Stimulated activated CD4-positive, alpha-beta T cell treated with anti-CD3 and anti-CD28 coated beads, Interleukin-4, amount 100 ng/mL, for 1 hour (primary cell): ENCODE measurements at places on chromosomes 5 and 9.

DNA sequence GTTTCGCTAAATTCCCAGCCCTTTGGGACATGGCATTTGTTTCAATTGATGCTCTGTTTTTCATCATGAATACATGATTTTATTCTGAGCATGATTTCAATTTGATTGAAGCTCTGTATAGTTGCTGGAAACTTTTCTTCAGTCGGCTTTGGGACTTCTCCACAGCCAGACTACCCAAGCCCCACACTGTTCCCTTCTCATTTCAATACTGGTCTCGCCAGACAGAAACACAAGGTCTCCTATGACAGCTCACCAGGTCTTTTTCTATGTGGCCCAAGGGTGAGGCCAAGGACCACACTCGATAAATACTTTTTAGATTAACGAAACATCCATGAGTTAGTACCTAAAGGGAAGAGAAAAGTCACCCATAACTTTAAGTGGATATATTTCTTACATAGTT, 132.2 kb downstream of the ARL15 start:
- DNase-seq, result no peak

- no peak for DNase-seq
These were observed 48.8 kb downstream of the CEMIP2 start for GRCh38 chr9:71719562-71719961.

GRCh38 chr5:61623401-61624069, 291.5 kb downstream of the ZSWIM6 start:
- no peak for DNase-seq

DNA sequence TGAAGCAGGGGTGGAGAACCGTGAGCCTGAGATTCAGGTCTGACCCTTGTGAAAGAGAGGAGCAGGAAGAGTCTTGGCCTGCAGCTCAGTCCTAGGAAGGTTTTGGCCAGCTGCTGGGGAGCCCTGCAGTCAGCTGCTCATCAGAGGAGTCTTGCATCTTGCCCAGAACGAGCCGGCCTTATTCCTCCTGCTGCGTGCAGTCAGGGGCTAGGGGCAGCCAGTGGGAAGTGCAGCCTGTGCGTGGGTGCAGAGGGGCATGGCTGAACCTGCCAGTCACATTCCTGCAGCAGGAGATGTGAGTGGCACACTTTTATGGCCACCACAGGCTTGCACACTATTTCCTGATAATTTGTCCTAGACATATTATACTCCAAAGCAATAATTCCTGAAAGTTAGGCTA, 278.7 kb downstream of the NPR3 start:
- no peak for DNase-seq

GRCh38 chr5:75574791-75575190, 36.5 kb upstream of the ANKDD1B start:
- DNase-seq, result no peak

DNA sequence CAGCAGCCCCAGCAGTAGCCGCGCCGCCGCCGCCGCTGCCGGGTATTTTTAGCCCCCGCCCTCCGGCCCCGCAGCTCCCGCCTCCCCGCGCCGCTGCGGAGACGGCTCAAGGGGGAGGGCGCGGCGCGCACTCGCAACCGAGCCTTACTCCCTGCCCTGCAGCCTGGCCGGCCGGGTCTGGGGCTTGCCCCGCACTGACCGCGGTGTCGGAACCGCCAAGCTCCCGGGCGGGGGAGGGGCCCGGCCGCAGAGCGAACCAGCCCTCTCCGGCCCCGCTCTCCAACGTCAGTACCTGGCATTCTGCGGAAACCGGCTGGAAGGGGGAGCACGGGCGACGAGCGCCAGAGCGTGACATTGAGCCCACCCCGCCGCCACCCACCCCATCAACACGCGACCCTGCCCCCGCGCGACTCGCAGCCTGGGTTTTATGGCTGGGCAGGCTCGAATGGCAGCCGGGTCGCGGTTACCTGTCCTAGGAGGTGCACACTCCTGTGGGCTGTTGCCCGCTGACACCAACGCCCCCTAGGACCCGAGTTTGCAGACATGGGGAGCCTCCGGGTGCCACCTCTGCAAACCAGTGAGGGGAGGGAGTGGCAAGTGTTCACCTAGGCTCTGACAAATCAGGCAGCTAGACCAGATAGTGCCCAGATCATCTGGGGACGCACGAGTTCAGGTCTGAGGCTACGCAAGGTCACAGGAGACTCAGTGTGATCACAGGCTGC, at the start of gene ACSL6:
ACSL6 (minus strand) TSS at position 37 of the 722 bp plus-strand sequence. CDS start 105 bp downstream, outside the sequence.
- DNase-seq, result peak; percentile 43

- DNase-seq, result no peak
These were observed 52.4 kb downstream of the NIPBL start for GRCh38 chr5:36928947-36929346.
